ENCODE measurements at places on chromosomes 16 and 17.

DNA sequence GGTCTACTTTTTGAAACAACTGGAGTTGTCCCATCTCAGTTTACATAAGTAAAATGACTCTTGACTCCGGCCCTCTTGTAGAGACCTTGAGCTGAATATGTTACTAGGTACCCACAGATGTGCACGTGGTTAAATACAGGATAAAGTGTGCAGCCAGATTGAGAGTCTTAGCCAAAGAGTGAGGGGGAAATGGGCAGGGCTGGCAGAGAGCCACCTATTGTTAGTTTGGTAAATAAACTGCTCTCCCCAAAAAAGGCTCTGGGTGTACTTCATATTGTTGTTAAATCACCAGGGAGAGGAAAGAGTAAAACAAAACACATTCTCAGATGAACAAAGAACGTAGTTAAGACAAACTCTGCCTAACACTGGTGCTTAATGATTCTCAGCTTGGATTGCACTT lies 20.3 kb downstream of the G6PC1 start:
- DNase-seq, result no peak

GRCh38 chr17:42392692-42393415 lies 4.6 kb upstream of the STAT3 start:
- no peak for DNase-seq

DNA sequence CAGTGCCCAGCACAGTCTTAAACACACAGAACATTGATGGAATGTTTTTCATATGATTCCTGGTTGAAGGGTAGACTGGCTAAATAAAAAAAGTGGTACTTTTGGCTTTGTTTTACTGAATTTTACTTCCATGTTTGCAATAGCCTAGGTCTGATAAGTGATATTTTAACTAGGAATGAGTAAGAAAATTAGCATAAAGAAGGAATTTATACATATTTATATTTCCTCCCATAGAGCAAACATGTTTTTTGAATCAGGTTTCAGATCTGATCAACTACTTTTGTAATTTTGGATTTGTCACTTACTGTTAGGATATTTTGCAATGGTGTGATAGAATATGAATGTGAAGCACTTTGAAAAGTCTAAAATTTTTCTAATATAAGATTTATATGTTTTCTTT lies 7.2 kb downstream of the NF1 start:
- no peak for DNase-seq

DNA sequence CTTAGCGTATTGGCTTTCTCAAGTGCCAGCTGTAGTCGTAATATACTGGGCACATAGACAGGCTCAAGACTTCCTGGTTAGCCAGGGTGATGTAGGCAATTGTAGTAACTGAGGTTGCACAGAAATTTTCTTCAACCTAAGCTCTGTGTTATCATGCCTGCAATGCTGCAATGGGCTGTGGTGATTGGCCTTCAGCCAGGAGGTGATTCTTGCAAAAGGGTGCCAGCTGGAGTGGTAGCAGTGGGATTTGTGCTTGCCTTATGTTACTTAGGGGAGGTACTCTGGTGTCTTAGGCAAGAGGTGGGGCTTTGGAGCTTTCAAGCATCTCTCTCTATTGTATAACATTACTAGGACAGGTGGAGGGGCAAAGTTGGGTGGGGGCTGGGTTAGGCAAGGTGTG lies 495.1 kb downstream of the CDH11 start:
- no peak for DNase-seq

DNA sequence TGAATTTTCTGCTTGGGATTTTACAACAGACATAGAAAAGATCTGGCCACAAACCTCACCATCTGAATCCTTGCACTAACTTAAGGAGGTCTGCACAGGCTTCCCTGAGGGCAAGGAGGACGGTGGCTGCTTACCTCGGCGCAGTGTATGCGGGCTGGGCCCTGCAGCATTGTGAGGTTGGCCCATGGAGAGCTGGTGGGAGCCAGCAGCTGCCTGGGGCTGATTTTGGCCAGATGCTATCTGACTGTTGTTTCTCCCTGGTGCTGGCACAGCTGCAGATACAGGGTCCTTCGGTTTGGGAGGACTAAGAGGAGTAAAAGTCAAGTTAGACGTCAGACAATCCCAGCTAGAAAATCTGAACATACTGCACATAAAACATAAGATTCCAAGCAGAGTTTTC lies 79.8 kb downstream of the ARHGAP17 start:
- no peak for DNase-seq

DNA sequence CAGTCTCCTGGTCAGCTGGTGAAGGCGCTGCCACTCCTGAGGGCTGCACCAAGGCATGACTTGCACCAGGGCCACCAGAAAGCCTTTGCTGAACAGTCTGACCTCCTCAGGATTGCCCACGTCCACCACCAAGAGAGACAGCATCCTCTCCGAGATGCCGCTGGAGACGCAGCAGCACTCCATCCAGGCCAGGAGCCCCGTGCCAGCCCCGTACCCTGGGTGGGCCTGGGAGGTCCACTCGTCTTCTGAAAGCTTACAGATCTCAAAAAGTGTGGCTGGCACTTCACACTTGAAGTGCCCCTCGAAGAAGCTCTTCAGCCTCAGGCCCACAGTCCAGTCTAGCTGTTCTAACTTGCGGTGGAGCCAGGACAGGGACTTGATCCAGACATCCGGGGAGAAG lies 6.7 kb downstream of the GEMIN4 start:
- no peak for DNase-seq

GRCh38 chr17:7959503-7960253 lies 27.7 kb downstream of the CNTROB start:
- DNase-seq, result no peak

DNA sequence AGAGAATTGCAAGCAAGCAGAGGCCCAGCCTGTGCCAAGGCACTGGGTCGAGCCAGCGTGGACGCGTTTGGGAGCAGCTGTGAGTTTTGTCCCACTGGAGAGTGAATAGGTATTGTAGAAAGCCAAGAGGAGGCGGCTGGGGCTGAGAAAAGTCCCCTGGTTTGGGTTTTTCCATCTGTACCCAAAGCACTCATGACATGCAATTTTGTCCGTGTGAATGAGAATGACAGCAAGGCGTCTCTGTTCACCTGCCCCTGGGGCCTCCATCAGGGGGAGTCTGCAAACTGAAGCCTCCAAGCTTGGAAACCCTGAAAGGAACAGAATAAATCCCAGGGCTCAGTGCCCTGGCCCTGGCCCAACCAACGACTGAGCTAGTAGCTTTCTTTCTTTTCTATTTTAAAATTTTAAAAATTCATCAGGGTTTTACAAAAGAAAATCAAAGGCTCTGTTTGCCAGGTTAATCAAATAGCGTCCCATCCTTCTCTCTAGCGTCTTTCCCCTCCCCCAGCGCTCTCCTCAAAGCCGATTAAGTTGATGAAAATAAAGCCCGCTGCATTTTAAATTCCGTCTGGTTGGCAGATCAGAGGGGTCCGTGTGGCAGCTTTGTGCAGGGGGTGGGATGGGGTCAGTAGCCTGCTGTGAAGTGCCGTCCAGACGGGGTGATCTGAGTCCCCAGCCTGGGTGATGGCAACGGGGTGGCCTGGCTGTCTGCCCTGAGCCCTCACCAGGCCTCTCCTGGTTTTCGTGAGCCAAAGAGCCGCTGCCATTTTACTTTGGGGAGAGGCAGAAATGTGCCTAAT lies 171.0 kb downstream of the KATNIP start:
- no peak for DNase-seq

- no peak for DNase-seq
Measured at GRCh38 chr17:1412185-1413110, 12.4 kb upstream of the YWHAE start.

GRCh38 chr16:12405089-12405488 lies 398.6 kb downstream of the CPPED1 start:
- no peak for DNase-seq

GRCh38 chr16:10946308-10946707 lies 1.9 kb downstream of the CLEC16A start:
- DNase-seq, result no peak

DNA sequence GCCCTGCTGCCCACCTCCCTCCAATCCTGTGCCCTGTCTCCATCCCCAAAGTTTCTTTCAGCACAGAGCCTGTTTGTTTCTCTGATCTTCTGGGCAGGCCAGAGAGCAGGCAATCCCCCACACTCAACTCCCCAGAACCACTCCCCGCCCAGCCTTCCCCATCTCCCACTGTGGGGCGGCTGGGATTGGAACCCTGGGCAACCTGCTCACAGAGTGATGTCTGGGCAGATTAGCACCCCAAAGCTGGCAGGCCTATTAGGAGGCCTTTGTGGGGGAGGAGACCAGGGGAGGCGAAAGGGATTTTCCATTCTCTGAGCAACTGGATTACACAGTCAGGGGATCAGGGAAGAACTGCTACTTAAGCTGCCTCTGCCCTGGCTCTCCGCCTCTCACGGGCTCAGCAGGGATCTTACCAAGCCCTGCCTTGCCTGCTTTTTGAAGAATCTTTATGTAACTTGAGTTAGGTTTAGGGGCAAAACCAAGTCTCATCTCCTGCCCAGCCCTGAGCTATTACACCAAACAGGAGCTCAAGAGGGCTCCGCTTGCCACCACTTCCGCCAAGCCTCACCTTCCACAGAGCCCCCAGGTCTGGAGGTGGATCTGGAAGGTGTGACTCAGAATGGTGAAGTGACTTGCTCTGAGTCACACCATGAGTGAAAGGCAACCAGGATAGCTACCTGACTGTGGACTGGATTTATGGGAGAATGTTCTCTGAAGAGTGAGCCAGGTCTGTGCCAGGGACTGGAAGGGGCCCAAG lies 16.0 kb upstream of the LHX1 start:
- peak; percentile 76 for DNase-seq

GRCh38 chr16:14669776-14670175 lies 24.3 kb downstream of the PLA2G10 start:
- DNase-seq, result no peak

GRCh38 chr17:48180842-48181629 lies 73.5 kb downstream of the SNX11 start:
- no peak for DNase-seq

DNA sequence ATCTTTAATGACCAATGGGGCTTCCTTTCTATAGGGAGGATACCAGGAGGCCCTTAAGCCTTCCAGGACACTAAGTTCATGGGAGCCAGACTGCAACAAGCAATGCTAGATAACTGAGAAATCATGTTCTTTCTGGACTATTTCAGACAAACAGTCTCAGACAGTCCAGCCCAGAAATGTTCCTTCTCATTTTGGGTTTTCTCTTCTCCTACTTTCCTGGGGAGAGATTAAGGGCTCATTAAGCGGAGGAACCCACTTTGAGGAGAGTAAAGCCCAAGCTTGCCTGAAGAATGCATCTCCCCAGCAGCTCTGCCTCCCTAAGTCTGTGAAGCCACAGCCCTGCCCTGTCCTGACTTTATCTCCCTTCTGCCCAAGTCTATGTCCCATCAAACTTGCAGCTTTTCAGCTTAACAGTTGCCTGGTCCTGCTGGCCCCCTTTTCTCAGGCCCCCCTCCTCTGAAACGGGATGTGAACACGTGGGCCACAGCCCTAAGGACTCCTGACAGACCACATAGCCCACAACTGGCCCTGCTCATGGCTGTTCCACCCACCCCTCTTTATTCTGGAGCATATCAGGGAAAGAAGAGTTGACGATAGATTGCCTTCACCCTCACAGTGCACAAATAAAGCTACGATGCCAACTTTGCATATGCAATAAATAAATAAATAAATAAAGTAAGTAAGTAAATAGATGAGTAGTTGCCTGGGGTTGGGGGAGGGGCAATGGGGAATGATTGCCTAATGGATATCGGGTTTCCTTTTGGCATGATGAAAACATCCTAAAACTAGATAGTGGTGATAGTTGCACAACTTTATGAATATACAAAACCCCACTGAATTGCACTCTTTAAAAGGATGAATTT lies 111.0 kb downstream of the N4BP1 start:
- no peak for DNase-seq

GRCh38 chr17:79087428-79088143 lies 13.0 kb downstream of the ENGASE start:
- DNase-seq, result peak; percentile 84

DNA sequence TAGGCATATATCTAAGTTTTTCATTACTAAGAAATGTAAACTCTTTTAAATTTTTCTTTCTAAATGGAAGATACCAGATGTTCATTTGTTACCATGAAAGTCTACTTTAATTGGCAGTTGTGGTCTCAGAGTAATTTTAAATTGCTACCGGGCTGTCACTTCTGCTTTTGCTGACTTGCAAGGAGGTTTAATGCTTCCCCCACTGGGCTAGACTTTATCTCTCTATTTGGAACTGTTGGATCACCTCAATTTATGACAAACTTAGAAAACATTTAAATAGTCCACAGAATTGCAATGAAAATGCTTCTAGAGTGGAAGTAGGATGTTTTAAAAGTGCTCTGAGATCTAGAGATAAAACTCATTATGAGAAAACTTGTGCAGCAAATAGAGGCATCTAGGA lies 479.8 kb upstream of the GOT2 start:
- no peak for DNase-seq

DNA sequence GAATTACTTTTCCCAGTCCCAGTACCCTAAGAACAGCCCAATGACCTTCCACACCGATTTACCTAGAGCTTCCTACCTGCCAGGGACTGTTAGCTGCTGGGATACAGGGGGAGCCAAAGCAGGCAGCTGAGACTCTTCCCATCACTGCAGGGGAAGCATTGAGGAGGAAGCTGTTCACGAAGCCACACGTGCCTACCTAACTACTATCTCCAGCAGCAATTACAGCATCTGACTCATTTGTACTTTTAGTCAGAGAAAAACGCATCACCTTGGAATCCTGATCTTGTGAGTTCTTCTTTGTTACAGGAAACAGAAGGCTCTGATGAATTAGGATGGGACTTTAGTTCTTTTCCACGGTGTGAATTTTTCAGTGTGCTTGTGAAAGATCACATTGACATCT lies 113.7 kb upstream of the DHX40 start:
- no peak for DNase-seq

- DNase-seq, result no peak
Measured at GRCh38 chr17:18074566-18075272, 13.0 kb upstream of the DRG2 start.

- no peak for DNase-seq
Measured at GRCh38 chr16:47019568-47019967, 46.1 kb upstream of the DNAJA2 start.

DNA sequence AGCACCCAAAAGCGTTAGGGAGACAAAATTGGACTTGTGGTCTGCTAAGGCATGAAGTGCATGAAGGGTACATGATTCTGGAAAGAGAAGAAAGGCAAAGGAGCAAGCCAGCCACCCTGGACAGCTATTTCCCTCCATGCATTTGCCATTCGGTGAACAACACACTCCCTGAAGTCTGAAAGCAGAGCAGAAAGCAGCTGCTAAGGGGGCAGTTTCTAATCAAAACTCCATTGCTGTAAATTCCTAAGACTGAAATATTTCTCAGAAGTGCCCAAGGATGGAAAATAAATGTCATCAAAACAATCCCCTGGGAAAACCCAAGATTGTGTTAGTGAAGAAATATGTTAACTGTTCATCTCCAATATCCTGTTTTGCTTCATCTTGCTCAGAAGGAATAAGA lies 44.3 kb downstream of the PMP22 start:
- DNase-seq, result no peak

- DNase-seq, result no peak
Measured at GRCh38 chr16:23877107-23878070, 41.6 kb downstream of the PRKCB start.

GRCh38 chr16:57157533-57157932 lies 28.3 kb downstream of the PSME3IP1 start:
- no peak for DNase-seq

GRCh38 chr17:44005527-44006271 lies 1.3 kb downstream of the NAGS start:
- DNase-seq, result peak; percentile 44

- DNase-seq, result no peak
Measured at GRCh38 chr16:50828164-50828702, 86.3 kb downstream of the CYLD start.

Data from stimulated activated CD4-positive, alpha-beta T cell treated with anti-CD3 and anti-CD28 coated beads, Interleukin-2, amount 100 ng/mL, for 24 hours (primary cell).